Aorta (tissue), 5 donors: ENCODE measurements at places on chromosomes 13 and 19.

DNA sequence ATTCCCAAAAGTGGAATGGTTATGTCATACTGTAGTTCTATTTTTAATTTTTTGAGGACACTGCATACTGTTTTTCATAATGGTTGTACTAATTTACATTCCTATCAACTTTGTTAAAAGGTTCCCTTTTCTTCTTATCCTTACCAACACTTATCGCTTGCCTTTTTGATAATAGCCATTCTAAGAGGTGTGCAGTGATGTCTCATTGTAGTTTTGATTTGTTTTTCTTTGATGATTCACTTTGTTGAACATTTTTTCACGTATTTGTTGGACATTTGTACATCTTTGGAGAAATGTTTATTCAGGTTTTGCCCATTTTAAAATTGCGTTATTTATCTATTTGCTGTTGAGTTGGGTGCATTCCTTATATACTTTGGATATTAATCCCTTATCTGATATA is 188.8 kb upstream of the SPRY2 start:
- H3K27ac ChIP-seq = no peak overlapping the region
- no peak for DNase-seq
- H3K4me3 ChIP-seq = no peak overlapping the region
- H3K36me3 ChIP-seq = no peaks in the 10 kb centered on the region
- no peaks in the 10 kb centered on the region for H3K4me1 ChIP-seq

DNA sequence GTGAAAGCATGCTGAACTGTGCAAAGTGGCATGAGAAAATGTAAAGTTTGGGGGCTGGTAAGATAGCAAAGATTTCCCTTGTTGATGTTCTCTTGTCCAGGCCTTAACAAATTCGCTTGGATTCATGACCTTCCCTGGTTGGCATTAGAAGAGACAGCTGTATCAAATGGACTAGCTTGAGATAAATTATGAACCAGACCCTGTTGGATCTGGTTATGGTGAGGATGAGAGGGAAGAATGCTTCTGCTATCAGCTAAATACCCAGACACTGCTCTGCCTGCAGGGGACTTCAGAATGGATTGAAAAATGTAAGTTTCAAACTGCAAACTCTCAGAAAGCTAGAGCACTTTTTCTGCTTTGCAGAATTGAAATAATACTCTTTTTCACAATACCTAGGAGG is 135.2 kb downstream of the EFNB2 start:
- H3K4me3 ChIP-seq = no peak overlapping the region
- no peaks in the 10 kb centered on the region for H3K27me3 ChIP-seq
- H3K27ac ChIP-seq = no peak overlapping the region
- no peaks in the 10 kb centered on the region for H3K36me3 ChIP-seq
- no peak for DNase-seq
- H3K4me1 ChIP-seq = peaks cover 2% of the 10 kb centered on the region

DNA sequence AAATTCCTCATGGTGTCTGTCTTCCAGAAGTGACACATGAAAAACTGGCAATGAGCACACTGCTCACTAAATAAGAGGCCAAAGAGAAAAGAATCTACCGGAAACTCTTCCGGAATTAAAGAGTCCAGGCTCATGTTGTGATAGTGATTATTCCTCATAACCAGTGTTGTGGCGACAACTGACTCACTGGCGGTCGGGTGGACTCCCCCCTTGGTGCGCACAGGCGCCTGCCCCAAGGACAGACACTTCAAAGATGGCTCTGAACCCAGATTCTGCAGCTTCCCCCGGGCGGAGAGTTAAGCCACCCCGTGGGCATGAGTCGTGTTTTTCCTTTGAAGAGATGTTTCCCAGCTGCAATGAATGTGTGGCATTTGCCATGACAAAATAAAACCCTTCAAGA is 10.3 kb downstream of the IL17D start:
- H3K4me3 ChIP-seq = no peak overlapping the region
- peak; percentile 76 for DNase-seq
- H3K27me3 ChIP-seq = no peaks in the 10 kb centered on the region
- no peaks in the 10 kb centered on the region for H3K36me3 ChIP-seq

DNA sequence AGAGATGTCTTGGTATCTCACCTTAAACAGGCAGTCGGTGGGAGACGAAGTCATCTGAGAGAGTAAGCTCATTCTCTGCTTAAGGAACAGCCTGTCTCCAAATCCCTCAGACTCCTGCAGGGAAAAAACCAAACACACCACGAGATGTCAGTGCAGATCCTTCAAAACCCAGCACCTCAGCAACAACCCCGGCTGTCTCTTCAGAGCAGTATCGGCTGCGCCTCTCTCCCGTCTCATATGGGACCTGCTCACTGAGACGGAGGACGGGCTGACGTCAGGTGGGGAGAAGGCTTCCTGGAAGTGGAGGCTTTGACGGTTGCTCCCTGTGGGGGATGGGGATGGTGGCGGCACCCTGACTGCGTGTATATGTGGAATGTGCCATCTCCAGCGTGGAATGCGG is 43.6 kb downstream of the ANKRD27 start:
- no peaks in the 10 kb centered on the region for H3K4me1 ChIP-seq
- H3K4me3 ChIP-seq = no peak overlapping the region
- no peaks in the 10 kb centered on the region for H3K27me3 ChIP-seq
- DNase-seq = no peak
- H3K27ac ChIP-seq = no peak overlapping the region
